T-helper 2 cell (primary cell): ENCODE measurements at places on chromosomes 3 and 15.

DNA sequence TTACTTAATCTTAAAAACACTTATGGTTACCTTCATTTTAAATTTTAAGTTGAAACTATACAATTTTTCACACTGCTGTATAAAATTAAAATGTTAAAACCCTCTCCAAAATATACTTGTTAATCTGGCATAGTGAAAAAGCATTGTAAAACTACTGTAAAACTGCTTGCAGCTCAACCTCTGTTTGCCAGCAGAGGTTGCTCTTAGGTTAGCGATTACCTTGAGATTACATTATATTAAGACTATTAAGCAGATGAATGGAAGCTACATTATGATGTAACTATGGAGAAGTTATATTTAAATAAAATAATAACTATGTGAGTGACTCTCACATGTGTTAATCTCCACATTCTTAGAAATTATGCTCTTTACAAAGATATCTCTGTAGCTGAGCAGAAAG is 143.6 kb upstream of the SLITRK3 start:
- no peak for DNase-seq

GRCh38 chr3:100072326-100073048 is 41.8 kb downstream of the FILIP1L start:
- DNase-seq: no peak

GRCh38 chr3:89353465-89353864 is 246.0 kb downstream of the EPHA3 start:
- no peak for DNase-seq

GRCh38 chr3:44226573-44226972 is 15.1 kb upstream of the TOPAZ1 start:
- no peak for DNase-seq

DNA sequence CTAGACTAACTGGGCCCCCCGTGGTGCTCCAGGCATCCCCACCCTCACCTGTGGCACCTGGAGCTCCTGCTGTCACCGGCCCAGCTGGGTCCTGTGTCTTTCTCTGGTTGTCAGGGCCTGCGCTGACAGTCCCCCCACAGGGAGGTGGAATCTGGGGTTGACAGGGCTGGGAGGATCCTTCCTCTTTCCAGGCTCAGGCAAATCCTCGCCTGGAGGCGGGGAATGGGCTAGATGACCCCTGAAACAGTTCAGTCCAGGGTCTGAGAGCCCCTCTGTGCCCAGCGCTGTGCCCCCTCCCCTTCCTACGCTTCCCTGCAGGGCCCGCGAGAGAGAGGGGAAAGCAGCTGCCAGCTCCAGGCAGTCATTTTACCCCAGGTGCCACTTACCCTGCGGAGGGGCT is 50.1 kb upstream of the MCF2L2 start:
- DNase-seq: no peak

- DNase-seq: no peak
Observed at GRCh38 chr15:90903733-90904536, 833 bp downstream of the MAN2A2 start.

GRCh38 chr3:65901226-65901625 is 137.5 kb downstream of the MAGI1 start:
- DNase-seq: no peak

DNA sequence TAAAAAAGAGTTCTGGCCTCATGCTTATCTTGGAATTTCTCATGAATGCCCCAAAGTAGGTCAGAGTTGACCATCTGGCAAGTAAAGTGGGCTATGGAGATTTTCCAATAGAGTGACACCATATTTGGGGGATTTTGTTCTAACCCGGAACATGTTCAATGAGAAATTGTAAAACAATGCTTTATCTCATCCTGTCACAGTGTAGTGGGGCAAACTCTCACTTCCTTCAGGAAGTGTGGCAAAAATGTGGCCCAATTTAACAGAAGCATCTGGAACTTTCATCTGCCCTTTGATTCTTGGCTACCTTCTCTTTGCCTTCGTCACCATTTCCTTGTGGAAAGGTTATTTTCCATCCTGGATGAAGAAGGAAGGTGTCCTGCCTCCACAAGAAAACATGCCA is 70.8 kb downstream of the ADAMTS9 start:
- DNase-seq: no peak

DNA sequence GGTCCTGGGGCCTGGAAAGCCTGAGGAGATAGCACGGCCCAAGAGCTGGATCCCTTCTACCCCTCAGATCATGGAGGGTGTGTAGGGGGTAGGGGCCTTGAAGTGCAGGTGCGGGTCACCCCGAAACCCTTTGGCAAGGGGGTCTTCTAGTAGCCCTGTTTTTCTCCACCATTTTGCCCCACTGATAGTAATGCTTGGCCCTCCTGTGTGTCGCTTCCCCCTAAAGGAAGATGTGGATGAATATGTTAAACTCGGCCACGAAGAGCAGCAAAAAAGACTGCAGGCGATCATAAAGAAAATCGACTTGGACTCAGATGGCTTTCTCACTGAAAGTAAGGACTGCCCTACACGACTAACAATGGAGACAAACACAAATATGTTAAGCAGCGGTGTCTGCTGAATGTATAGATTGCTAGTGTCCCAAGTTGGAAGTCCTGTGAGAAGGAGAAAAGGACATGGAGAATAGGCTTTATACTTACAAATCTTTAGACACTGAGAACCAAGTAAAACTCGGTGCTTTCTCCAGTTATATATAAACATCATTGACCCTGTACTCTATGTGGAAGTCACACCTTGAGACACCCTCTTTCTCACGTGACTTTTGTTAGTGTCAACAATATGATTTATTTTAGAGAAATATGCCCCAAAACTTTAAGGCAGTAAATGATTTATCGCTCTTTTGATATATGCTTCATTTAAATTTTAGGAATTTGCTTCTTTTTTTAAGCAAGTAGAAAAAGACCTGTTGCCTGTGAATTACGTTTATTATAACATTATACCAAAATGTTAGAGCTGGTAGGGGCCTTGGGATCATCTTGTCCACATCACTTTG is 802 bp downstream of the RCN2 start:
- no peak for DNase-seq

DNA sequence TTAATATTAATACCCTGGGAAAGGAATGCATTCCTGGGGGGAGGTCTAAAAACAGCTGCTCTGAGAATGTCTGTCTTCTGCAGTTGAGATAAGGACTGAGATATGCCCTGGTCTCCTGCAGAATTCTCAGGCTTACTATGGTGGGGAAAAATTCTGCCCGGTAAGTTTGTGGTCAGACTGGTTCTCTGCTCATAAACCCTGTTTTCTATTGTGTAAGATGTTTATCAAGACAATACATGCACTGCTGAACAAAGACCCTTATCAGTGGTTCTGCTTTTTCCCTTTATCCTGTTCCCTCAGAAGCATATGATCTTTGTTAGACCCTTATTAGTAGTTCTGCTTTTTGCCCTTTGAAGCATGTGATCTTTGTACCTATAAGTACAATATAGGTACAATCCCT is 494.6 kb downstream of the CNTN6 start:
- no peak for DNase-seq

DNA sequence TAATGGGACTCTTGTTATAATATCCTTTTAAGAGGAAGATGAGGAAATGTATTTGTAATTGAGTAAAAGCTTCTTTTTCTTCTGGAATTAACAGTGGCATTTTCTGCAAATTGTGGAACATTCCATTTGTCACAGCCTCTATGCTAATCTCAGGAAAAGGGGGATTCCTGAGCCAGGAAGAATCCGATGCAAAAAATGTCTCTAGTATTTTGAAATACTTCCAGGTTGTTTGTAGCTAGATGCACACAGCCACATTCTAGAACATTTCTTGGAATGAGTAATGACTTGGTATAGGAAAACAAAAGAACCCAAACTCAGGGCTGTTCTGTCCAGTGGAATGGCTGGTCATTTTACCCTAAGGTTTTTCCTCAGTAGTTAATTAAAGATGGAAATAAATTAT is 98.5 kb upstream of the SLC2A2 start:
- DNase-seq: no peak
